Activated CD8-positive, alpha-beta memory T cell treated with anti-CD3 and anti-CD28 coated beads for 4 hours (primary cell): ENCODE measurements at places on chromosomes 1 and 21.

DNA sequence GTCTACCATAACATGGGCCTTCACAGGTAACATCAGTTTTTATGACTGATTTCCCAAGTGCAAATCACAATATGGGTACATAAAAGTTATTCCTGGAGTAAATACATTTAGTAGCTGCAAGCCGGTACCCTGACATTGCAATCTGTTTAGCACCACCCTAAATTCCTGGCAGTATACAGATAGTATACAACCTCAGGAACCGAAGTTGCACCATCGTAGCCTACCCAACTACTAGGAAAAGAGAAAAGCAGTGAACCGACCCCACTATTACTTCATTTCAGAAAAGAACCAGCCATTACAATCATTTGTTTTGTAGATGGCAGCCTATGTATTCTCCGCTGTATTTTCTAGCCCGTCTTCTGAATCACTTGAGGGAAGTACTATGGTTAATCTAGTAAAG, 1.1 kb downstream of the ADIPOR1 start:
- DNase-seq: no peak

DNA sequence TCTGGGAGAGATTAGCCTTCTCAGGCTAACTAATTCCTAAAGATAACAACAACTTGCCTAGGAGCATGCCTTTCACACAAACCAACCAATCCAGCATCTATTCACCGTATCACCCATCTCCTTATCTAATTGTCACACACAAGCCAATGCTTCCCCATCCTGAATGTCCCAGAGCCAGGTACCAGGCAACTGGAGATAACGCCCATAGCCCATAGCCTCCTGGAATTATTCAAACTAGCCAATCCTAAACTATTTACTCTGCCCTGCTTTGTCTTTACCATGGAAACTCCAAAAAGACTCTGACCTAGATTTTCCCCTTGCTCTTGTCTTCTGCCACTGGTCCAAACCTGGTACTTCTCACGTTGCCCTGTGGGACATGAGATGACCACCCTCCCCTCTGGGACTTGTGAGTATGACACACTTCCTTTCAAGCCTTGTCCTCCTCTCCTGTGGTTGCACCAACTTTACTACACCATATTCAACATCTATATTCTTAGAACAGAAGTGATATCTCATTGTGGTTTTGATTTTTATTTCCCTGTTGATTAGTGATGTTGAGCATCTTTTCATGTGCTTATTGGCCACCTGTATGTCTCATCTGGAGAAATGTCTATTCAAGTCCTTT, 8.8 kb upstream of the ATG4C start:
- DNase-seq: no peak

GRCh38 chr1:4308806-4309205, 345.6 kb upstream of the AJAP1 start:
- DNase-seq: no peak

GRCh38 chr1:180236698-180237509, 6.8 kb downstream of the LHX4 start:
- DNase-seq: no peak

DNA sequence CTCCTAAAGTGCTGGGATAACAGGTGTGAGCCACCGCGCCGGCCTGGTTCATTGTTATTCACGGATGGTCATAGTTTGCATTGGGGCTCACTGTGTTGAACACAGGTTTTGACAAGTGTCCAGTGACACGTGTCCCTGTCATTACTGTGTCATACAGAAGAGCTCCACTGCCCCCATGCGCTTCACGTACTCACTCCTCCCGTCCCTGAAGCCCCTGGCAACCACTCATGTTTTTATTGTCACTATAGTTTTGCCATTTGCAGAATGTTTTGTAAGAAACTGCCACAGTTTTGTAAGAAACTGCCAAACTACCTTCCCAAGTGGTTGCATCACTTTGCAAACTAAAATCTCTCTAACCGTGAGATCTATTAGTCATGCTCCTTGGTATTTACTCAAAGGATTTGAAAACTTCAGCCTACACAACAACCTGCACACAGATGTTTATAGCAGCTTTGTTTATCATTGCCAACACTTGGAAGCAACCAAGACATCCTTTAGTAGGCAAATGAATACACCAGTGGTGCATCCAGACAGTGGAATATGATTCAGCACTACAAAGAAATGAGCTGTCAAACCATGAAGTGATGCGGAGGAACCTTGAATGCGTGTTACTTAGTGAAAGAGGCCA, 163.2 kb upstream of the COL6A1 start:
- DNase-seq: no peak

DNA sequence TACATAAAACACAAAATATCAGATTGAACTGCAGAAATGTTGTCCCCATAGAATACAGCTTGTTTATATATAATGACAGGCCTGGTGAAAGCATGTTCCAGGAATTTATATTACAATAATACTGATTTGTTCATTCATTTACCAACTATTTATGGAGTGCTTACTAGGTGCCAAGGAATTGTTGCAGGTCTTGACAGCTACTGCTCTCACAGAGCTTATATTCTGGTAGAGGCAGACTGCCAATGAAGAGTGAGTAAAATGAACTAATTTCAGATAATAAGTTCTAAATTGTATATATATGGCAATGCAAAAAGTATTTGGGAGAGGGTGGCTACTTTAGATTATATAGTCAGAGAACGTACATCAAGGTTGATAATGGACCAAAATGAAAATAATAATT, 152.0 kb downstream of the COQ8A start:
- DNase-seq: no peak
